ENCODE measurements at places on chromosomes 1 and 21.

DNA sequence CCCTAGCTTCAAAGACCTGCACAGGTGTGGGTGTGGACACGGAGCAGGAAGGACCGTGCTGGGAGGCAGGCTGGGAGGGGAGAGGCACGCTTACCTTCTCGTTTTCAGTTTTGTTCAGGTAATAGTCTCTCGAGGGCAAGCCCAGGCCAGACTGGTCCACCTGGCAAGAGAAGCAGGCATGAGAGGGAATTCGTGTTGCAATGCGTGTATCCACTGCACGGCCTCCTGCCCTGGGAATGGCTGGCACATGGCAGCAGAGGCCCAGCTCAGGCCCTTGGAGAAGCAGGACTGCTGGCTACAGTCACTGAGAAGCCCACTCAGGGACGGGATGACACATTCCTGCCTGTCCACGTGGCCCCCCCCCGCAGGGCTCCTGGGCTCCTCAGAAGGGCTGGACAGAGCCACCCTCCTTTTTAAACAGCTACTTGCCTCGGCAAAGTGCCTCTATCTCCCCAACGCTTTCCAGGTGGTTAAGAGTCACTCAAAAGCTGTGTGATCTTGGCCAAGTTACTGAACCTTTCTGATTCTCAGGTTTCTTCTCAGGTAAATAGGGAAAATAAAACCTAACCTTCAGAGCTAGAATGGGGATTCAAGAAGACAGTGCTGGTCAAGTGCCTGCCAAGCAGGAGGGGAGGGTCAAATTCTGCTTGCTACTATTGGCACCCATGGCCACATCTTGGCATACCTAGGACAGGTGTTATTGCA lies 32.7 kb downstream of the ECE1 start:
- DNase-seq: no peak

- no peak for DNase-seq
Measured at GRCh38 chr1:15833842-15834405, 13.6 kb upstream of the SPEN start.

DNA sequence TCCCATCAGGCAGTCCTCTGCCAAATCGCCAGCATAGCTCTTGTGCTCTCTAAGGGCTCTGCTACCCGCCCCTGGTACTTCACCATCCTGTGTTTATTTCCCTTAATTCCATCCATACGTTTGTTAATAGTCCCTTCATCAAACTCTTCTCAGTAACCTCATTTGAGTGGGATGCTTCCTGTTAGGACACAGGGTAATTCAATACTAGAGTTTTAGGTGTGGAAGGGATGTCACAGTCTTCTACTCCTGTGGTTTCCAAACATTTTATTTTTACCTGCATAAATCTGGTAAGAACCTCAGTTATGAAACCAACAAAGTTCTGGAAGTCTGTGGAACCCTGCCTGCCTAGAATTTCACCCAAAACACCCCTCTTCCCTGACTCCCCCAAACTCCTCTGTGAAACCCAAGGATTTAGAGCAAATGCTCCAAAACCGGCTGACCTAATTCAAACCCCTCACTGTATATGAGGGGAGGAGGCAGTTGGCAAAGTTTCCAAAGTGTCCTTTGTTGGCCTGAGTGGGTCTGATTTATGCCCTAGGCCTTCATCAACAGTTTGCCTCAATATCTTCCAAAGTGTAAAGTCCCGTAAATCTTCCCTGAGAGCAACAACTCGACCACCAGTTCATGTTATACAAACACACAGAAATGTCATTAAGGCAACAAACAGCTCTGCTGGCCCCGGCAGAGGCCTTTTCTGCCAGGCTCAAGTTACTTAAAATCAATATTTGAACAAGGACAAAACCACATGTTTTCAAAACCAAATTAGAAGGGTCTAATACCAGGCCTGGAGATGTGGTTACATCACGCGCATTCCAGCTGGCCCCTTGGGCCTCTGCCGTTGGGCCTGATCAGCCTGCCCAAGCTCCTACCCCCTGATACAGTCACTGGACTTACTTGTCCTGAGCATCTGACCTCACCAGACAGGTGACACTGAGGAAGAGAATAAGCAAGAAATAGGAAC lies 82.4 kb upstream of the FGGY start:
- no peak for DNase-seq

- DNase-seq: no peak
Measured at GRCh38 chr1:5435414-5435813, 556.8 kb downstream of the NPHP4 start.

- no peak for DNase-seq
Measured at GRCh38 chr1:36322786-36323635, 434 bp downstream of the EVA1B start.

DNA sequence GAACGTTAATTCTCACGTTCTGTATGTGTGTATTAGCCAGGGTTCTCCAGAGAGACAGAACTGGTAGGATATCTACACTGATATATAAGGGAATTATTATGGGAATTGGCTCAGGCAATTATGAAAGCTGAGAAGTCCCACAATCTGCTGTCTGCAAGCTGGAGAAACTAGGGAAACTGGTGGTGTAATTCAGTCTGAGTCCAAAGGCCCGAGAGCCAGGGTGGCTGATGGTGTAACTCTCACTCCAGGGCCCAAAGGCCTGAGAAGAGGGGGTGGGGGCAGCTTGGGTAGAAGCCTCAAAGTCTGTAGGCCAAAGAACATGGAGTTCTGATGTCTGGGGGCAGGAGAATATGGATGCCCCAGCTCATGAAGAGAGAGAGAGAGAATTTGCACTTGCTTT lies 13.3 kb upstream of the VASH2 start:
- DNase-seq: no peak
